Caco-2 (cell line): ENCODE measurements at places on chromosomes 16 and 17. TPM values are rescaled to one million over a fixed set of nuclear protein-coding genes. Genes with fewer than 3 reads are reported as not detected.

- no peak for DNase-seq
These were observed 131.6 kb upstream of the PLCG2 start for GRCh38 chr16:81647527-81647926.

- no peak for DNase-seq
These were observed 10.2 kb downstream of the CDR2 start for GRCh38 chr16:22364241-22364640.

- no peak for DNase-seq
These were observed 77.5 kb upstream of the CNTNAP4 start for GRCh38 chr16:76199681-76200220.

DNA sequence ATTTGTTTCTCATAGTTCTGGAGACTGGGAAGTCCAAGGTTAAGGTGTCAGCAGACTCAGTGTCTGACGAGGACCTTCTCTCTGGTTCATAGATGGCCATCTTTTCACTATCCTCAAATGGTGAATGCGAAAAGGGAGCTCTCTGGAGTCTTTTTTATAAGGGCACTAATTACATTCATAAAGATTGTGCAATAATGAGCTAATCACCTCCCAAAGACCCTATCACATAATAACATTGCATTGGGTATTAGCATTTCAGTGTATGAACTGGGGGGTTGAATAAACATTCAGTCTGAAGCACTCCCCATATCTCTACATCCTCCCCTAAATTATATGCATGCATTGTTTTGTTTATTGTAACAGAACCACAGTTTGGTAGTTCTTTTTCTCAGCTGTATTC lies 1086.5 kb downstream of the CDH11 start:
- no peak for DNase-seq

DNA sequence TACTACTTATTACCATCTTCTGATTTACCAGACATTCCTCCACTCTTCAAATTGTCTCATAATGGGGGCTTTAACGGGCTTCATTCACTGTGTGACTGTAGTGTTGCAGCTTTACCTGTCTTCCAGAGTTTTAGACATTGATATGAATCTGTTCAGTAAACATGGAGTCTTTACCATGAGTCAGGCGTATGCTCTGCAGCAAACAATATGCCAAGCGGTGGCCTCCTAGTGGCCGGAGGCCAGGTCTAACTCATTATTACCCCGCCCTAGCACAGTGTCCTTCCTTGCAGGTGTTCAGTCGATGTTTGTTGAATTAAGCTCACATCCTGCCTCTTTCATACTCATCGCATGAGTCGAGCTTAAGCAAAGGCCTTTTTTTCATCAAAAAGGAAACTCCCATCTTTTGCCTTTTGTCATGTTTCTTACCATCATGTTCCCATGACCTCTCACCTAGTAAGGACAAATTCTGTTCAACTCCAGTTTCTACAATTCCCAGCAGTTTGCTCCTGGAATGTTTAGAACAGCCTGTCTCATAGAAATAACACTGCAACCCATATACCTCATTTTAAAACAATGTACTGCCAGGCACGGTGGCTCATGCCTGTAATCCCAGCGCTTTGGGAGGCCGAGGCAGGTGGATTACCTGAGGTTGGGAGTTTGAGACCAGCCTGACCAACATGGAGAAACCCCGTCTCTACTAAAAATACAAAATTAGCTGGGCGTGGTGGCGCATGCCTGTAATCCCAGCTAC lies 39.4 kb downstream of the TUBD1 start:
- DNase-seq = peak; percentile 92

DNA sequence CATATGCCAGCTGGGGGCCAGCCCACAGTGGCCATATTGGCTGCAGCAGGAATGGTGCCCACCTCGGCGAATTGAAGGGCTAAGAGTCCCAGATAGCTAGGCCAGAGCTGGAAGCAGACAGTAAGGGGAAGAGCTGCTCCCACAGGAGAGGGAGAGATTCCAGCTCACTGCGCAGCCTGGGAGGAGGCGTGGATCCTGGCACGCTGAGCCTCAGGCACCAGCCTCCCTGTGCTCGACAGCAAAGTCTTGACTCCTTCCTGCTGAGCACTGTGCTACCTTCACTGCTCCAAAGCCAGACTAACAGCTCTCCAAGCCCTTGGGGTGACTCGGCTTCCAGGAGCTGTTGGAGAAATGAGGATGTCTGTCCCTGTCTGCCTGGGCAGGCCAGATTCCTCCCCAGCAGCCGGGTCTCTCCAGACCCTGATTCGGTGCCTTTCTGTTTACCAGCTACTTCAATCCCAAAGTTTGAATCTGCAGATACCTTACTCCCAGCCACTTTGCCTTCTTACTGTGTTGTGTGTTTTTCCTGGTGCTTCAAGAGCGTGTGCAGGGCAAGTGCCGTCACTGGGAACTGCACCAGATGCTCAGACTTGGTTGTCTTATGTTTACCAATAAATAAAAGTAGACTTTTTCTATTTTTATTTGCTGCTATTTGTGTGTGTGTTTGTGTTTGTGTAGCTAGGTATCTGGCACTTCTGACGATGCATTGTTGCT lies 9.1 kb downstream of the CBX2 start:
- DNase-seq = no peak

DNA sequence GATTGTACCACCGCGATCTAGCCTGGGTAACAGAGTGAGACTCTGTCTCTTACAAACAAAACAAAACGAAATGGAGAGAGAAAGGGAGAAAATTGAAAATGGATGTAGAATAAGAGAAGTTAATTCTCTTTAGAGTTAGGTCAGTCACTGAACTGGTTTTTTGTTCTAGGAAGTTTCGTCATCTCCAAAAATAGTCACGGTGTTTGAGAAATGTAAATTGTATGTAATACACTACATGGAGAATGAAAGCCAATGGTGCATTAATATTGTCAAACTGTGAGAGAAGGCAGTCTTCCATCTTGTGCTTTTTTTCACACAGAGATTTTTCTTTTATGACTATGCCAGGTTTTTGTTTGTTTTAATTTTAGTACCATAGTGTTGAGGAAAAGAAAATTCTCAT lies 145.9 kb downstream of the BCAS3 start:
- DNase-seq = no peak

DNA sequence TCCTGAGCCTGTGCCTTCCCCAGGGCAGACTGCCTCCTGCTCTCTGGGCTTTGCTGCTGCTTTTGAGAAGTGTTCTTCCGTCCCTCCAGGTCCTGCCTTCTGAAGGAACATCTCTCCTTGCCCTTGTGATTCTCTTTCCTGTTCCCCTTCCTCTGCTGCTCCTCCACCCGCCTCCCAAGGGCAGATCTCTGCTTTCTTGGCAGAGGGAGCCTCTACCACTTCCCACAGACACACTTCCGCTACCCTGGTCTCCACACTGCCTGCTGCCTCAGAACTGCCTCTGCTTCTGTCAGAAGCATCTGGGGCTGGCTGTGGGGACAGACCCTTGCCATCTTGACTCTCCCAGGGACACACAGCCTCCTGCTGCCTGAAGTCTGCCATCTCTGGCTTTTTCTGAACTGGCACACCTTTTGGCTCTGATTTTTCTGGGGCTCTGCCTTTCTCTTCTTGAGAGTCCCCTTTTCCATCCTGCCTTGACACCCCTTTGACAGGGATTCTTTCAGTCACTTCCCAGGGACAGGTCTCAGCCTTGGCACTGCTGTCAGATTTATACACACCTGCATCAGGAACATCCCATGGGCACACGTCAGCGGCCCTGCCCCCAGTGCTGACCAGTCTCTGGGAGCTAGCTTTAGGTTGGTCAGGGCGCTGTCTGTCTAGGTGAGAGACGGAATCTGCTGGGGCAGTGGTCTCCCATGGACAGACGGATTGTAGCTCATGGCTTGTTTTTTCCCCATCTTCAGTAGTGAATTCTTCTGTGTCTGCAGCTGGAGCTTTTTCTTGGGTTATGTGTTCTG lies 16.6 kb downstream of the GPR179 start:
- no peak for DNase-seq

- peak; percentile 63 for DNase-seq
These were observed 26.4 kb downstream of the CPD start for GRCh38 chr17:30405161-30405560.

- DNase-seq = no peak
These were observed 1389.4 kb upstream of the GOT2 start for GRCh38 chr16:60123392-60124023.

DNA sequence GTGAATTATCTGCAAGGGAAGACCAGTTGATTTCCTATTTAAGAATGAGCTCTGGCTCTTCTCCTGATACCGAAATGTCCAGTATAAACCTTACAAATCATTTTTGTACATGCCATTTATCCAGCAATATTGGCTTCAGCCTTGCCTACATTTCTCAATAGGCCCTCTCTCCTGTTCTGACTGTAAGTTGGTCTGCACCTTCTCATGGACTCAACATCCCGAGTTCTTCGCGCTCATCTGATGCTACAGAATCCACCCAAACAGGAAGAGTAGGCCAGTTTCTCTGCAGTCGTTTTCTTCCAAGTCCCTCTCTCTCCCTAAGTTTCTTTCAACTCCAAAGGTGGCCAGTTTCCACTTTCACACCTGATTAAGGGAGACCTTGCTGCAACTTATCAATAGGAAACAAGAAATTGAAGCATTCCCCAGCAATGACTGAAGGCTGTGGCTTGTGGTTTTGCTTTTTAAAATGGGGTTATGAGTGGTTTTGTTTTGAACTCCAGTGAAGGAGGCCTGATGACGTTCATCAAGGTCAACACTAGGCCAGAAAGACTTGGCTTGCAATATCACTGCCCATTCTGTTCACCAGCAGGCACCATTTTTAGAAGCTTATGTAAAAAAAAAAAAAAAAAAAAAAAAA lies 383.0 kb downstream of the MAF start:
- DNase-seq = no peak

- no peak for DNase-seq
These were observed 43.1 kb downstream of the MAP2K6 start for GRCh38 chr17:69457603-69458002.

Gene SLC5A10
- total RNA-seq = 0.19 and 0.27 TPM in 2 replicates

Gene CES4A
- not detected in 2 replicates for total RNA-seq

Gene SSTR5
- 0.23 and 0.30 TPM in 2 replicates for total RNA-seq

Gene GLTPD2
- total RNA-seq = 11.8 and 15.6 TPM in 2 replicates

Gene GJD3
- total RNA-seq = not detected in 2 replicates

Gene SOST
- not detected in 2 replicates for total RNA-seq
